ENCODE measurements at places on chromosomes 7 and 10.
A peak's percentile ranks its signal among the peaks of the same experiment; 100 is the strongest.

GRCh38 chr7:21318916-21319270, 109.0 kb upstream of the SP4 start:
- DNase-seq = no peak

GRCh38 chr7:26198133-26198780, 2.3 kb downstream of the HNRNPA2B1 start:
- DNase-seq = no peak

DNA sequence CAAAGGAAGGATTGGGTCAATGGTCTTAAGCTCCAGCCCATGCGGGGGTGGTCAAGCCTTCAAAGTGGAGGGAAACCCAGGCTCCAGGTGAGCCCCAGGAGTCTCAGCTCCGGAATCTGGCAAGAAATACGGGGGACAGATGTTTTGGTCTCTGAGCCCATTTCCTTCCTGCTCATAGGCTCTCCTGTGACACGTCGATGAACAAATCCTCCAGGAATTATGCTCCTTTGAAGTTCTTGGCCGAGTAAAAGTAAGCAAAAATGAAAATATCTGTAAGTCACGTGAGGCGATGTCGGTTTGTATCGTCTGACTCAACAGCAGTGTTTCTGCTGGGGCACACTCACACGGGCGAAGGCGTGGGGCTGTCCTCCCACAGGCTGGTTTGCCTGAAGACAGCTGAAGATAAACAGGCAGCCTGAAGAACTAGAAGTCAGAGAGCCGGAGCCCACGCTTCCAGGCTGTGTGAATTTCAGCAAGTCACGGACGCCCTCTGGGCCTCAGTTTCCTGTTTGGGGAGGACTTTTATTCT, 52.6 kb upstream of the SMNDC1 start:
- DNase-seq = peak; percentile 56

DNA sequence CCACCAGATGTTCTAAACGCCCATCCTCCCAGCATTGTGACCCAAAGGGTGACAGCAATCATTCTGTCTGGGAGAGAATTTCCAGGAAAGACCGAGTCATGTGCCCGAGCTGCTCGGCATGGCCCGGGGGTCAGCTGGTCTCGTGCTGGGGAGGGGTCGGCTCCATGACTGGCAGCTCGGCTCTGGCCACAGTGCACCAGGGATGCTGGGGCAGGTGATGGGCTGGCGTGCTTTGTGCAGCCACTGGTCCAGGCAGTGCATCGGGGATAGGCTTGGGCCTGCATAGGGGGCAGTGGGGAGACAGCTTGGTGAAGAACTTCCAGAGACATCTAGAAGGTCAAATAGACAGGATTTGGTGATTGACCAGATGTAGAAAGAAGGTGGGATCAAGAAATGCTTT, 39.2 kb upstream of the PSMG3 start:
- no peak for DNase-seq

DNA sequence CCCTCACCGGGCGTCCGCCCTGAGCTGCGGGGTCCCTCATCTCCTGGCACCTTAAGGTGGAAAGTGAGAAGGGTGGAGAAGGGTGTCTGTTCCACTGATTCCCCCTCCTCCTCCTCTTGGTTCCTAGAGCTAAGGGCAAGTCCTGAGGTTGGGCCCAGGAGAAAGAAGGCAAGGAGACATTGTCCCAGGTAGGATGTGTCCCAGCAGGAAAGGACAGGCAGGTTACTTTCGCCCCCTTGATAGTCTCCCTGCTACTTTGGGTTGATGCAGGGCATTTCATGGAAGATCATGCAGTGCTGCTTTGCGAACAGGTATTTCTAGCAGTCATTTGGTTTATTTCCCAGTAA, 582 bp downstream of the STEAP2 start:
- no peak for DNase-seq

GRCh38 chr10:110355922-110356627, 51.4 kb upstream of the SMNDC1 start:
- no peak for DNase-seq

GRCh38 chr7:26100406-26101339, 51.3 kb upstream of the NFE2L3 start:
- no peak for DNase-seq

DNA sequence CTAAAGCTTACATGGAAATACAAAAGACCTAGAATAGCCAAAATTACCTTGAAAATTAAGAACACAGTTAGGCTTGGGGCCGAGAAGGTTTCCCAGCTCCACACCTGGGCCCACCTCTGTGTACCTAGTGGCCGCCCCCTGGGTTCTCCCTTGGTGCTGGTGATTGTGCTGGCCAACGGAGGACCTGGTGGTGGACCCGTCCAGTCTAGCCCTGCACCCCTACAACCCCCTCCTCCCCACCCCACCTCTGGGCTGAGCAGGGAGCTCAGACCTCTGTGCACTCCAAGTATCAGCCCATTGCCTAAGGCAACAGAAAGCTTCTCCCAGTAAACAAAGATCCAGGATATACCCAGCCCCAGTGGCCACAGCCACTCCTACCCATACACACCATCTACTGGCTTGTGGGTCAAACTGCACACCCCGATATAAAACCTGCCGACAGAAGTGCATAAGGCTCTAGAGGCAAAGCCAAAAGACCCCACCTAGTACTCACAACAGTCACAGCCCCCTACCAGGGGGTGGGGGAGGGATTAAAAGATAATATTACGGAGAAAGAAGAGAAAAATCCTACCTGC, 105.0 kb upstream of the DIP2C start:
- DNase-seq = no peak

- DNase-seq = no peak
Observed at GRCh38 chr10:103429647-103430046, 22.5 kb downstream of the CALHM2 start.

DNA sequence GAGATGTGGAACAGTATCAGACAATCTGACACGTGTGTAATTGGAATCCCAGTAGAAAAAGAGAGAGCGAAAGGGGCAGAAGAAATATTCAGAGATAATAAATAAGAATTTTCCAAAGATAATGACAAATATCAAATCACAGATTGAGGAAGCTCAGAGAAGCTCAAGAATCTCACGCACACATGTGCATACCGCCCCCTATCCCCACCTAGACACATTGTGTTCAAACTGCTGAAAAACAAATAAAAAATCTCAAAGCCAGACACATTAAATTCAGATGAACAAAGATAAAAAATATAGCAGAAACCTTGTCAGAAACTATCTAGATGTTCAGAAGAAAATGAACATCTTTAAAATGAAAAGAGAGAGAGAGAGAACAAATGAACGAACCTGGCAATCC, 17.2 kb downstream of the SFR1 start:
- DNase-seq = no peak

GRCh38 chr7:50146692-50147091, 53.6 kb upstream of the ZPBP start:
- DNase-seq = no peak

DNA sequence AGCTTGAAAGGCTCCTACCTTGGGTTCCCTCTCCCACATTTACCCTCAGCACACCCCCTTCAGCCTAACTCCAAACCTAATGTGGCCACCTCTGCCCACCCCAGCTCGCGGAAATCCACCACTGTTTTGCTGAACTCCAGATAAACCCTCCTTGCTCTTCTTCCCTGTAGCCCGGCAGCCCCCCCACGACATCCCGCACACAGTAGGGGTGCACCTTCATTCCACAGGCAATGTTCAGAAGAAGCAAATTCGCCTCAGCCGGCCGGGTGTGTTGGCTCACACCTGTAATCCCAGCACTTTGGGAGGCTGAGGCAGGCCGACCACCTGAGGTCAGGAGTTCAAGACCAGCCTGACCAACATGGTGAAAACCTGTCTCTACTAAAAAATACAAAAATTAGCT, 17.4 kb downstream of the CTBP2 start:
- no peak for DNase-seq

DNA sequence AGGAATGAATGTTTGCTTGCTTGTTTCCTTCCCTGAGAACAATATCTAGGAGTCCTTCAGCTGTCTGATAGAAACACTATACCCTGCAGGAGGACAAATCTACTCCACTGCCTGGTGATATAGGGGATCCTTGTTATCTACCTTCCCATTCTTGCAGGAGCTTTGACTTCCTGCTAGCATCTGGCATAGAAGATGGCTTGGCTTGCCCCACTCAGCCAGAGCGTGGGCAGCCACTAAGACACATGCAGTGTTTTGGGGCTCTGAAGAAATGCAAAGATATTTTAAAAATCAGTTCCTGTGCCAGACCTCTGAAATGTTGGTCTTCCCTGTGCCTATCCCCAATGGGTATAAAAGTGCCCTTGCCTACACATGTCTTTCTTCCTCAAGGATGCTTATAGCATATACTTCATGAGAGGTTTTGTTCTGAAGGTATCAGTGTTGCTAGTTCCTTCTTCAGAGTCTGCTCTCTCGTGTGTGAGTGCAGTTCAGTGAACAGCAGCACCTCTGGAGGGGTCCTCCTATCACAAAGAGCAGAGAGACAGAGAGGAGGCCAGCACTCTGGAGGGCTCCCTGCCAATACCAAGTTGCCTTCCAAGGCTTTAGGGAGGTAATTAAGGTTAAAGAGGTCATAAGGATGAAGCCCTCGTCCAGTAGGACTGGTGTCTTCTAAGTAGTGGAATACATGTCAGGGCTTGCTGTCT, 149.1 kb upstream of the CALCR start:
- no peak for DNase-seq

DNA sequence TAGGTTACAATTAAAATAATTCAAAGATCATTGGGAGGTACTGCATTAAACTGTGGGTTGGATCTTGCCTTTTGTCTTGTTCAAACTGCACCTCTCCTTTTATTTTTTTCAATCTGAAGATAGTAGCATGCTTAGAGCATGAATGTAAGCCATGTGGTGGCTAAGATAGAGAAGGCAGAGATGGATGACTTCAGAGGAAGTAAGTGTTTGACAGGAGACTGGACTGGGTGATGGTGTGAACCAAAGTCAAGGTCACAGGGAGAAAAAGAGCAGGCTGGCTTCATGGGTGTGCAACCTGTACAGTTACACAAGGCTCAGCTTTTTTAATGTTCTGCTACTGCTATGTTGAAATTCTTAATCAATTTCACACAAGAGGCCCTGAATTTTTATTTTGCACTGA, 85.6 kb downstream of the ZEB1 start:
- DNase-seq = no peak

- DNase-seq = no peak
Observed at GRCh38 chr7:29276199-29276598, 81.6 kb downstream of the CHN2 start.

DNA sequence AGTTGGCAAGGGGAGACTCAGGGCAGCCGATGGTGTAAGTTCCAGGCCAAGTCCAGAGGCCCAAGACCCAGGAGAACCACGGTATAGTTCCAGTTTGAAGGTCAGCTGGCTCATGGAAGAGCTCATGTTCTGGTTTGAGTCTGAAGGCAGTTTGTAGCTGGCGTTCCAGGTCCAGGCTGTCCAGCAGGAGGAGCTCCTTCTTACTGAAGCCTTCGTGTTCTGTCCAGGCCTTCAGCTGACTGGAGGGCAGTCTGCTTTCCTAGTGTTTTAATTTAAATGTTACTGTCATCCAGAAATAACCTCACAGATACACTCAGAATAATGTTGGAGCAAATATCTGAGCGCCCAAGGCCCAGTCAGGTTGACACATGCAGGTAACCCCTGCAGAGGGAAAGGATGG, 4.2 kb downstream of the SUN1 start:
- no peak for DNase-seq

GRCh38 chr7:3482147-3482921, 181.3 kb downstream of the SDK1 start:
- no peak for DNase-seq

- no peak for DNase-seq
Observed at GRCh38 chr7:155310425-155311114, 12.9 kb downstream of the INSIG1 start.

DNA sequence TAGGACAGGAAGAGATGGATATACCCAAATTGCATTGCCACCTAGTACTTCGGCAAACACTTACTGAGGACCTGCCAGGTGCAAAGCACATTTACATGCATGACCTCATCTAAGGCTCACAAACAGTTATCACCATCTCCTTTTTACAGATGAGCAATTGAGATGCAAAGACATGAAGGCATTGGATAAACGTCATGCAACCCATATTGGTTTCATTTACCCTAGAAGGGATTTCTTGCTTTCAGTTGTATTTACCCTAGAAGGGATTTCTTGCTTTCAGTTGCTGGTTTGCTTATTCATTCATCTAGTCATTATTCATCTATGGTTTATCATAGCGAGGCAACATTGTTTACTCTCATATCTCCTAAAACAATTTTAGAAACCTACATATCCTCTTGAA, 52.2 kb downstream of the STEAP1B start:
- DNase-seq = no peak

- no peak for DNase-seq
Observed at GRCh38 chr7:36717586-36717985, 6.7 kb downstream of the AOAH start.

DNA sequence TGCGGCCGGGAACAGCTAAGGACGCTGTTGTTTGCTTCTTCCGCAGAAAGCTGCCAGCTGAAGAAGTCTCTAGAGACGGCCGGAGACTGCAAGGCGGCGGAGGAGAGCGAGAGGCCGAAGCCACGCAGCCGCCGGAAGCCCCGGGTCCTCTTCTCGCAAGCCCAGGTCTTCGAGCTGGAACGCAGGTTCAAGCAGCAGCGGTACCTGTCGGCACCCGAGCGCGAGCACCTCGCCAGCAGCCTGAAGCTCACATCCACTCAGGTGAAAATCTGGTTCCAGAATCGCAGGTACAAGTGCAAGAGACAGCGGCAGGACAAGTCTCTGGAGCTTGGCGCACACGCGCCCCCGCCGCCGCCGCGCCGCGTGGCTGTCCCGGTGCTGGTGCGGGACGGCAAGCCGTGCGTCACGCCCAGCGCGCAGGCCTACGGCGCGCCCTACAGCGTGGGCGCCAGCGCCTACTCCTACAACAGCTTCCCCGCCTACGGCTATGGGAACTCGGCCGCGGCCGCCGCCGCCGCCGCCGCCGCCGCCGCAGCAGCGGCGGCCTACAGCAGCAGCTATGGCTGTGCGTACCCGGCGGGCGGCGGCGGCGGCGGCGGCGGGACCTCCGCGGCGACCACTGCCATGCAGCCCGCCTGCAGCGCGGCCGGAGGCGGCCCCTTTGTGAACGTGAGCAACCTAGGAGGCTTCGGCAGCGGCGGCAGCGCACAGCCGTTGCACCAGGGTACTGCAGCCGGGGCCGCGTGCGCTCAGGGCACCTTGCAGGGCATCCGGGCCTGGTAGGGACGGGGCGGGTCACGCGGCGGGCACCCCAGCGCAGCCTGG, 2.4 kb downstream of the NKX2-3 start:
- no peak for DNase-seq

DNA sequence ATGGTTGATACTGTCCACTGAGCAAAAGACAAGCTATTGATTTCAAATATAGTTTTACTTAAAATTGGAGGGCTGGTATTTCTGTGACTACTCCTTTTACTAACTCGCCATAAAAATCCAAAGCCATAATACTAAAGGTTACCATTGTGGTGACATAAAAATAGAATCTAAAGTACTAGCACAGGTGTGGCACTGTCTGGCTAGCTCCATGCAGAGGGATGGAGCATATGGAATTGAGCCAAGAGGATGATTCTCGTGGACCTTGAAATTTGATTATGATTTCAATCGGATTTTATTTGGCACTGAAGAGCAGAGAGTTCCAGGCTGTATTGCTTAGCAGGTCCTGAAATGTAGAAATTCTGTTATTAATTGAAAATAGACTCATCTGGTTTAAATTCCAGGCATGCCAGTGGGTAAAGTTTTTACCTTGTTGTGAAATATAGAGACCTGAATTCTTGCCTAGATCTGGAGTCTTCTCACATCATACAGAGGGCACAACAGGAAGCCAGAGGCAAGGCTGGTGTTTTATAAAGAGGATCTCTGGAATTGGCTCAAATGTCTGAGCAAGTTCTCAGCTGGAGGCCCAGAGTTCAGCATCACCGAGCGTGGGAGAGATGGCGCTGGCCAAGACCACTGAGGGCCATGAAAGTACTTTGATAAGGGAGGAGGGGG, 29.9 kb upstream of the DLD start:
- no peak for DNase-seq

- no peak for DNase-seq
Observed at GRCh38 chr10:125017547-125018298, 75.8 kb downstream of the ZRANB1 start.
